ENCODE measurements at places on chromosomes 1 and 21. TPM values are rescaled to one million over a fixed set of nuclear protein-coding genes. Genes with fewer than 3 reads are reported as not detected.

Gene REN
- total RNA-seq = not detected

Gene RXRG
- 10.9 TPM for total RNA-seq

DNA sequence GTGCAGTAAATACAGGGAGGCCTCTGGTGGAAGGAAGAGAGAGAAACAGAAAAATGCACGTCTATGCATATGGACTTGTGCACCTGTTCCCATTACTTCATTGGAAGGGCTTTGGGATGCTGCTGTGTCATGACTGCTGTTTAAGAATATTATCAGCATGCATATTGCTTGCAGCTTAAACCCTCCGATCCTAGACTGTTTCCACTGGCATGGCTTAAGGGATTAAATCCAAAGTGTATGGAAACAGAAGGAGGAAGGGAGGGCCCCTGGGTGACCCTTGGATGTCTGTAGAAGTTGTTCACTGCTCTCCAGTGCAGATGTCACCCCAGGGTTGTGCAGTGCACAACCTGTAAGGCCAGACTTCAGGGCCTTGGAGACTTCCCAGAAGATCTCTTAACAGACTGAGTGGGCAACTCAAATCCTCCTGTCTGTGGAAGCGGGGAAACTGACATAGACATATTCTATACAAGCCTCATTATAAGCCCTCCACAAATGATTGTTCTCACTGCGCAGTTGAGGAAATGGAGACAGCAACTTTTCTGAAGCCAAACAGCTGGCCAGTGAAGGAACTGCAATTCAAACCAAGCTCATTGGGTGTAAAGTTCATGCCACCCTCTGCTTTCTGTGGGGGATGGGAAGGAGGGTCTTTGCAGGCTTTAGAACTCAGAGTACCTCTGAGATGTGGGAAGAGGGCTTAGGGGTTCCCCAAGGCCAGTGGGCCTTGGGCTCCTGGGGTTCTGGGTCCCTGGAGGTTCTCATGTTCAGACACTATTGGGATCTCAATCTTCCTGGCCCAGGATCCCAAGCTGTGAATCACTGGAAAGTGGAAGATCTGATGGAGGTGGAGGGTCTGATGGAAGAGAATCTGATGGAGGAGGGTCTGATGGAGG, 73.8 kb downstream of the UMODL1 start:
- no peak for DNase-seq

GRCh38 chr1:171495444-171495843, 10.1 kb downstream of the PRRC2C start:
- no peak for DNase-seq

- no peak for DNase-seq
These were observed 87.2 kb upstream of the CHODL start for GRCh38 chr21:18157406-18157805.

DNA sequence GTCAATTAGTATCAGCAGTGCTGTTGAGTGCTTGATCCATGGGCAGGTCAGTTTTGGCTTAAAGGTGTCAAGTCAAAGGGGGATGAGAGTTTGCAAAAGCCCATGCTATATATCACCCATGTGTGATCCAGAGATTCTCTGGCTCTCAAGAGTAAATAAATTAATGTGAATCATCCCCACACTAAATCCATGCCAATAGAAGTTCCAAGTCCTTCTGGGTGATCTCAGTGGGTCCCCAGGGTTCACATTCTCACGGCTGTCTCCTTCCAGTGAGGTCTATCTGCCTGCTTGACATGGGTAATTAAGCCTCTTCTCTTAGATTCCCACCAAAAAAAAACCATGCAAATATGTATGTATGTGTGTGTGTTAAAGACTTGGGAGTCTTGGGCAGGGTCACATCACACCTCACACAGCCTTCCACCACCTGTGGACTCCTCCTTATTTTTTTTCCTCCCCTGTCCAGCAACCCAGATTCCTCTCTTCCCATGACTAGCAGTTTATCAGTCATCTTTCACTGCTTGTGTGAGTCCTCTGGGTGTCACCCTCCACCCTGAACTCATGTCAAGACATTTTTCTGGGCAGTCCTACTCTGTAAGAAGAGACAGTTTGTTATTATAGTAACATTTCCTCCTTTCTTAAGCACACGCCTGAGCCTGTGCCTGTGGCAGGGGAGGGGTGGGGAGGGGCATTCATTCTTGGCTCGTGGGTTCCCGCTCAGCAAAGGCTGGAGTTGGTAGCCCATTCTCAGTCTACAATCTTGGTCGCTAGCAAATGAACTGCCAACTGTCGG, 14.3 kb upstream of the S100A11 start:
- DNase-seq = no peak

DNA sequence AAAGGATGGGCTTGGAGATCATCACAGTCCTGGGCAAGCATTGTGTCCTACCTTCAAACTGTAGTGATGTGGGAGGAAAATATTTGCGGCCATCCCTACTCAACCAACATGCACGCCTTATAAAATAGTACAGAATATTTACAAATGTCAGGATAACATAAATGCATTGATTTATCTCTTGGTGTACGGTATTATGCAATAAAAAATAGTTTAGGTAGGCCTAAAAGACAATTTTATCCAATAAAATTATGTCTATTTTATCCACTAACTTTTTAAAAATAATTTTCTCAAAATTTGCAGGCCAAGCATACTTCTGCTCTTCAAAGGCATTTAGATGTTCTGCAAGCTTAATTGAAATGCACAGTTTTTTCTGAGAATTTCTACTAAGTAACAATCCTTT, at the start of gene OR2T1:
TSS of gene OR2T1 (plus strand) at position 301 of the 400 bp plus-strand sequence. CDS start 3,100 bp downstream, outside the sequence.
- DNase-seq = no peak

GRCh38 chr21:36754241-36754898, 55.5 kb downstream of the SIM2 start:
- DNase-seq = no peak

DNA sequence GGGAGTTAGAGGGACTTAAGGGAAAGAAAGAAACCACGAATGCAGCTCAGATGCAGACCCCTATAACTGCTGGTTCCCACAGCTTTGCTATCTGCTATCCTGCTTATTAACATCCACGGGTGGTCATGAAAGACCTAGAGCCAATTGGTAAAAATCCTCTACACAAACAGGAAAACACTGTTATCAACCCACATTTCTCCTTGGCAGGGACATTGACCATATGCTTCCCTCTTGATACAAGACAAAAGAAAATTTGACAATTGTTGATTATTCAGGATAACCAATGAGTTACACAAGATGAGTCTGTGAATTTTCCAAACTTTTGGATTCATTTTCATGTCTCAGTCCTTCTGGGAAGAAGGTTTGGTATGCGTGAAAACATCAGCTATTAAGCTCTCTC, 90.4 kb downstream of the TIAM1 start:
- DNase-seq = no peak

- DNase-seq = no peak
These were observed 19.1 kb upstream of the HDAC1 start for GRCh38 chr1:32272557-32273390.

- DNase-seq = no peak
These were observed 1659.8 kb downstream of the BRINP3 start for GRCh38 chr1:188817814-188818213.

- DNase-seq = no peak
These were observed 215.1 kb downstream of the KCNH1 start for GRCh38 chr1:210918893-210919292.
